ENCODE measurements at places on chromosomes 11 and 22.

DNA sequence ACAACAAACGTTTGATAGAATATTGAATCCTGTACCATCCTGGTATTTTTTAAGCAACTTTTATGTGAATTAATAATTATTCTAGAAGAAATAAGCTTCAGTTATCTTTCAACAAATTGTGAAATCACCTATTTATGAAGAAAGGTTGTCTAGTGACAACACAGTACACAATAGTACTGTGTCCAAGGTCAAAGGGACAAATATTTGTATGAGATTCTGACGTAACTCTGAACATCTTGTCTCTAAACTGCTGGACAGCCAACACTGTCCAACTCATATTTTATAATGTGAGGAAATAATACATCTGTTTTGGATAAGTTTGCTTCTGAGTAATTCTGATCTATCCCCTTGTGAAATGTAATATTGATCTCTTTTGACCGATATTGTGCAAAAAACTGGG, 18.9 kb downstream of the CASP5 start:
- DNase-seq: no peak

DNA sequence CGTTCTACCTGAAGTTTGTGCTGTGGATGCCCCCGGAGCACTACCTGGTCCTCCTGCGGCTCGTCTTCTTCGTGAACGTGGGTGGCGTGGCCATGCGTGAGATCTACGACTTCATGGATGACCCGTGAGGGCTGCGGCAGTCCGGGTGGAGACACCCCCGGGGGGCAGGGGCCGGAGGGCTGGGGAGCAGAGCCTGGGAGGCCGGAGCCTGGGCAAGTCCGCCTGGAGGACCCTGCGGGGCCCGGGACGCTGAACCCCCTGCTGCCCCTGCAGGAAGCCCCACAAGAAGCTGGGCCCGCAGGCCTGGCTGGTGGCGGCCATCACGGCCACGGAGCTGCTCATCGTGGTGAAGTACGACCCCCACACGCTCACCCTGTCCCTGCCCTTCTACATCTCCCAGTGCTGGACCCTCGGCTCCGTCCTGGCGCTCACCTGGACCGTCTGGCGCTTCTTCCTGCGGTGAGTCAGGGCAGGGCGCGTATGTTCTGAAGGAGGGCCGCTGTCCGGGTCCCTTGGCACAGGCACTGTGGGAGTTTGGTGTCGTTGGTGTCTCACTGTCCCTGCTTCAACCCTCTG, 17.3 kb downstream of the RNH1 start:
- no peak for DNase-seq

GRCh38 chr22:36022162-36022561, 6.5 kb downstream of the RBFOX2 start:
- DNase-seq: no peak

- DNase-seq: no peak
Measured at GRCh38 chr11:113618360-113618759, 87.7 kb downstream of the TMPRSS5 start.

- DNase-seq: no peak
Measured at GRCh38 chr11:133576351-133576750, 44.0 kb upstream of the OPCML start.

GRCh38 chr11:96237766-96238266, 105.2 kb downstream of the MAML2 start:
- DNase-seq: no peak

DNA sequence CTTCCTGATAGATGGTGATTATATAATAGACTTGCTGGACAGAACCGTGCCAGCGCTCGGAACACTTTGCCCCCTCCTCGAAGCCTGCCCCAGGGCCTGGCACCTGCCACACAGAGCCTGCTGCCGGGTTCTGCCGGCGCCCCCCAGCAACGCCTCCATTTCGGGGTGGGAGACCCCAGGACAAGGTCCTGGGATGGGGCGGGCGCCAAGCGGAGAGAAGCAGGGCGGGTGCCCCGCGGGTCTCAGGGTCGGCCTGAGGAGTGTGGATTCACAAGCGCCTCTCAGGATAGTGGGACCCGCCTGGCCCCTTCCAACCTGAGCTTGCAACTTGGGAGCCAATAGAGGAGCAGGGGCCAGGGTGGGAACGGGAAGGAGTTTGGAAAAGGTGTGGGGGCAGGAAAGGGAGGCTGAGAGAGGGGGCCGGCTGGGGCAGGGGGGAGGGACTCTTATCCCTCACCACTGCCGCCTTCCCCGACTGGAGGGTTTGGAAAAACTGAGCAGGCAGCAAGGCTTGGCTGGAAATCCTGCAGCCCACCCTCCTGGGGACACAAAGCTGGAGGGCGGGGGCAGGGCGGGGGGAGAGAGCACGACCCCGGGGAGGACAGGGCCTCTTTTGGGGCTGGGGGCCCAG, 3.3 kb upstream of the BCL9L start:
- DNase-seq: no peak

DNA sequence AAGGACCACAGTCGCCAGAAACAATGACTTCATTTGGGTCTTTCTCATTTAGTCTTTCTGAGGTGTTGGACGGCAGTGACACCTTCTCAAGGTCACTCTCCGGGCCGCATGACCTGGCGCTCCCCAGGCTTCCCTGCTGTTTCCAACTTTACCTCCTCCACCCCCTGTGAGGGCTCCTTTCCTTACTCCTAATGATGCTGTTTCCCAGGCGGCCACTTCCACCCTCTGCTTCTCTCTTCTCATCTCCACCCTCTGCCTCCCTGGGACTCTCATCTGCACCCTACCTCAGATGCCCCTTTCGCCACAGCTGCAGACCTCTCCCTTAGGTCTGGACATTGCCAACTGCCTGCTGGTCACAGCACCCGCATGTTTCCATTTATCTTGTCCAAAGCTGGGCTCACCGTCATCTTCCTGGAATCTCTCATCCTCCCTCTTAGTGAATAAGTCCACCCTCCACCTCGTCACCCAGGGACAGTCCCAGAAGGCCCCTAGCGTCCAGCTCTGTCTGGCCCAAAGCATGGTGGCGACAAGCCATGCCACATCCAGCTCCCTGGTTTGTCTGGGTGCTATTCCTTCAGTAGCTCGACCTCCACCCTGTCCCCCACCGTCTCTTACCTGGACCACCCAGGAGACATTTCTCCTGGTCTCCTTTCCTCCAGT, 113.8 kb downstream of the BUD13 start:
- no peak for DNase-seq

GRCh38 chr11:68581901-68582300, 102.4 kb upstream of the GAL start:
- DNase-seq: no peak

- no peak for DNase-seq
Measured at GRCh38 chr11:122633219-122633829, 22.2 kb upstream of the UBASH3B start.

DNA sequence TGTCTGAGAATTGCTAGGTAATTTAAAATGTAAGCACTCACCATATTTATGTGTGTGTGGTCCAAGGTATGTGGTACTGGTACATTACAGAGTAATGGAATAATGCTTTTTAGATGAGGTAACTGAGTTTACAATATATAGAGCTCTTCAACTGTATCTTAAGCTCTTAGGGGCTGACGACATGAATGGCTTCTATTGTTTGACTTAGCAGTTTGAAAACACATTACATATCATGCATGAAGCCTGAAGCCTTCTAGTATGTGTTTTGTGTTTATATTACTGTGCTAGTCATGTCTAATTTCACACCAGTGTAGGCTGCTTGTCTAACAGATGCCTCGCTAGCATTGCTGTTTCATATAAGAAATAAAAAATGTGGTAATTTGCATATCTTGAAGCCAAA, 37.2 kb downstream of the GAS2 start:
- no peak for DNase-seq

DNA sequence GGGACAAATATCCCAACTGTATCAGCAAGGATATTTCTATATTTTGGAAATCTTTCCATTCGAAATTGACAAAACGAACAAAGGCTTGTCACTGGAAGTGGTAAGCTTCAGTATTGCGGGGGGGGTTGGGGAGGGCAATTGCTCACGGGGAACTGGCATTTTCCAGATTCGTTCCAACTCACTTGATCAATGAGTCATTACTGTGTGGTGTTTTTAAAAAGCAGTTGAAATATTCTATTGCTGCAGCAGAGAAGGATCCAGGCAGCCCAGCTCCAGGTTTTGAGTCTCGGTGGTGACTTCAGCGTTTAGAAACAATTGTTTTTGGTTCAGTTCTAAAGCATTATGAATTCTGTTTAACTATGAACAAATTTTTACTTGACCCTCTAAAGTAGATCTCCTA, 33.8 kb upstream of the FBLN1 start:
- no peak for DNase-seq

- no peak for DNase-seq
Measured at GRCh38 chr11:32348502-32348901, 86.8 kb downstream of the WT1 start.

DNA sequence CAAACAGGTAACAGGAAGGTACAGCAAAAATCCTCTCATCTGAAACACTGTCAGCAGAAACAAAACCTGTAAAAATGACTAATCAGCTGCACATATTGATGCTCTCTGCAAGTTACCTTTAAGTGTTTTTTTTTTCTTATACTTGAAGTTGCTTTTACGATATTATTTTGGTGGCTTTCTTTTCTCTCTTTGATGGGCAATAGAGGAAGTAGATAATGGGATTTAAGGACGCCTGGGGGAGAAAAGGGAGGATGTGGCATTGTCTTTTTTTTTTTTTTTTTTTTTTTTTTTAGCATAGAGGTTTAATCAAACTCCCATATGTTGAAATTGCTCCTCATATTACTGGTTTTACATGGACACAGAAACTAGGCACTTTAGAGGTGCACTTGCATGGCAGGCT, 11.4 kb upstream of the ADSL start:
- DNase-seq: no peak

DNA sequence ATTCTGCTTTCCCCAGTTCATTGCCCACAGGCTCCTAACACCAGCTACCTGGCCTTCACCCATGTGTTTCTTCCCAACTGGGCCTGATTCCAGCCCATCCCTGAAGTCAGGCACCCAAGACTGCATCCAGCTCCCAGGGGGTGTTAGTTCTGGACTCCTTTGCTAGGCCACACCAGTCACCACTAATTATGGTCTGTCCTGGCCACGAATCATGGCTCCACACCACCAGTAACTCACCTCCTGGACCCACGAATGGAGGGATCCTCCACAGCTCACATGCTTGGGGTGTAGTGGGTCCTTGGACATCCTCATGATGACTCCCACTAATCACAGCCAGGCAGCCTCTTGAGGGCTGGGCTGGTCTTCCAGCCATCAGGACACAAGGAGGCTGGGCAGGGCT, 3.6 kb upstream of the RASL10A start:
- DNase-seq: no peak

GRCh38 chr22:41256254-41257253, 15.8 kb upstream of the CHADL start:
- no peak for DNase-seq
